ENCODE measurements at places on chromosomes 1 and 21.

DNA sequence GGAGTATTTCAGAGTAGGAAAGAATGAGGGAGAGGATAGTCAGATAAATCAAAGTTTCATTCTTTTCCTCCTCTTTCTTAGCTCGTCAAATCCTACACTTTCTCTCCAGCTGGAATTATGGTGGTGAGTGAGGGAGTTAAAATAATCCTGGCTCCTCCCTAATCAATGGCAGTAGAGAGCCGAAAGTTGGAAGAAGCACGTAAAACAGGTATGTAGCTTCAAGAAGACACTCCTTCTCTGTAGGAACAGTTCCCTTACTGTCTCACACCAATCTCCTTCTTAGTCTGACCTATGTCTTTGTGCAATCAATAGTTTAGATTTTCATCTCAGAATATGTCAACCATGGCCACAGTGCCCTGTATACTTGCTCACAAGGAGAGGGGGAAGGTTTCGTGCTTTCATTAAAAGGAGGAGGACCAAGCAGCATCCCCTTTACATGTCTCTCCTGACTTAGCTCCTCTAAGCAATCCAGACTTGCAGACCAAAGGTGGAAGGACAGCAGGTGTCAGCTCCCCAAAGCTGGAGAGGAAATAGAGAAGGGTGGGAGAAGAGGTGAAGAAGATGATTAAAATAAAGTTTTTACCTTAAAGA lies 878 bp downstream of the MINDY1 start:
- DNase-seq, result no peak

DNA sequence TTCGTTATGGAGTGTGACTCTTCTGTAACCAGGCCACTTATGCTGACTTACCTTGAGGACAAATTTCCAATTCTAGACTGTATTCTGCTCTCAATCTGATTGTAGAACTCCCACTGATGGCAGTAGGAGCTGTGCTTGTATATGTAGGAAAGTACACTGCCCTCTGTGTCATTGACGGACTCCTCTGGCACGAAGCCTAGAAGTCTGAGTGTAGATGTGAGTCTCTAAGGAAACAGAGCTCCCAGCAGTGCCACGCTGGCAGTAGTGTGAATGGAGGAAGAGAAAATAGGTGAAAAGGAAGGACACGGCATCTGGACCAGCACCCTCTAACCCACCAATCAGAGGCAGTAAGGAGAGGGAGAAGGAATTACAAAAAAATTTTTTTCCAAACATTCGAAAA lies 130.4 kb upstream of the ADGRL2 start:
- DNase-seq, result peak; percentile 68

DNA sequence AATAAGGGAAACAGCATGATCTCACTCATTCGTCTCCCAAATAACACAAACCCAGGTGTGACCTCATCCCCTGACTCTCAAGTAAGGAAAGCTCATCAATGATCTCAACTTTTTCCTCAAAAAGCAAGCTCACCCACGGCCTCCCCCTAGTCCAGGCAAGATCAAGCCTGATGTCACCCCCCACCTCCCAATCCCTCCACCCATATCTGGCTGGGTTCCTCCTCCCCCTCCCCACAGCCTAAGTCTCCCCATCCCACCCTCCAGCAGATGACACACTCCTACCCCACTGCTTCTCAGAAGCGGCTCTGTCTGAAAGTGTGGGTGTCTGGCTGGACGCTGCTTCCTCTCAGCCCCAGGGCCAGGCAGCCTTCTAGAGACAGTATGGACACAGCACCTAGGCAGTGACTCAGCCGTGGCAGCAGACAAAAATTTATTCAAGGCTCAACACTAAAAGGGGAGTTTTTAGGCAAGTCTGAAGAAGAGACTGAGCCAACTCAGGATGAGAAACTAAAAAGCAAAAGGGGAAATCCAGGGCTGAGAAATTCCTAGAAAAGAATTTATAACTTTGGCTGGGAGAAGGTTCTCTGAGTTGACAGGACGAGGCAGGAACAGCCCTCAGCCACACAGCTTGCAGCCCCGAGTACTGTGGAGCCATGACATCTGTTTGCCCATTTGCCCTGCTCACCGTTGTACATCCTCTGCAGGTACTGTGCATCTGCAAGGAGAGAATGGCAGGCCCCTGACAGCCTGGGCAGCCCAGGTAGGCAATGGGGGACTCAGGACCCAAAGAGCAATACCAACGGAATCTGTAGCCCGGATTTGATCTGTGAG lies 81.6 kb upstream of the LRRC8D start:
- no peak for DNase-seq

DNA sequence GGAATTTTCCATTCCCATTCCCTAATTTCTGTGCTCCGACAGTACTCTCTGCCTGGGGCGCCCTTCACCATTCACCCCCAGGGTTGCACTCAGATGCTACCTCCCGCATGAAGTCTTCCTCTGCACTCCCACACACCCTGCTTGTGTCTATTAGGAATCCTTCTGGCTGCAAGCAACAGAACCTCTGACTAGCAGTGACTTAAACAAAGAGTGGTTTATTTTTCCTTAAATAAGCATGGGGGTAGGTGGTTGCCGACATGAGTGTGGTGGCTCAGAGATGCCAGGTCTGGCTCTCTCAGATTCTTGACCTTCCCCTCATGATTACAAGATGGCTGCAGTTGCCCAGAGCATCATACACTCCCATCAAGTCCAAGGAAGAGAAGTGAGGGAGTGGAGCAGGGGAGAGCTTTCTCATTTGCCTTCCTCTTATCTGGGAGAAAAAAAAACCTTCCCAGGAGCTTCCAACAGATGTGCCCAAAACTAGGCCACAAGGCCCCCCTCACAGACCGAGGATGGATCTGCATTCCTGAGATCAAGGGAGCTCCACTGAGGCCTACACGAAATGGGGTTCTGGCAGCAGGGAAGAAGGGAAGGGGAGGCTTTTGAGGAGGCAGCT lies 49.6 kb upstream of the LBR start:
- no peak for DNase-seq

- no peak for DNase-seq
Observed at GRCh38 chr1:61455400-61455799, 269.5 kb downstream of the TM2D1 start.

DNA sequence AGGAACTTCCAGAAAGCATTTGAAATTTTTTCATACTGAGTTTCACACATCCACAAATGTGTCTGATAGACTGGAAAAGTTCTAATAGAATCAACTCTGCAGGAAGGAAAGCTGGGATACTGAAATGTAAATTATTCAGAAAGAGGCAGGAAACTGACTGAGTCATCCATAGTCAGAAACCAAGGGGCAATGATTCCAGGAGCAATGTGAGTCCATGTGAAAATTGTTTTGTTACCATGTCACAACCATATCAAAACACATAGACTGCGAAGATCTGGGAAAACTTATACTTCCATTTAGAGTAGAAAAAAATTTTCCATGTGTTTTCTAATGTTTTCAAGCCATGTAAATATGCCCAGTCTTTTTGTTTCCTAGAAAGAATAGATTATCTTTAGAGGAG lies 142.3 kb upstream of the TMPRSS15 start:
- DNase-seq, result no peak

- DNase-seq, result no peak
Observed at GRCh38 chr1:225539069-225539468, 111.2 kb upstream of the LBR start.

DNA sequence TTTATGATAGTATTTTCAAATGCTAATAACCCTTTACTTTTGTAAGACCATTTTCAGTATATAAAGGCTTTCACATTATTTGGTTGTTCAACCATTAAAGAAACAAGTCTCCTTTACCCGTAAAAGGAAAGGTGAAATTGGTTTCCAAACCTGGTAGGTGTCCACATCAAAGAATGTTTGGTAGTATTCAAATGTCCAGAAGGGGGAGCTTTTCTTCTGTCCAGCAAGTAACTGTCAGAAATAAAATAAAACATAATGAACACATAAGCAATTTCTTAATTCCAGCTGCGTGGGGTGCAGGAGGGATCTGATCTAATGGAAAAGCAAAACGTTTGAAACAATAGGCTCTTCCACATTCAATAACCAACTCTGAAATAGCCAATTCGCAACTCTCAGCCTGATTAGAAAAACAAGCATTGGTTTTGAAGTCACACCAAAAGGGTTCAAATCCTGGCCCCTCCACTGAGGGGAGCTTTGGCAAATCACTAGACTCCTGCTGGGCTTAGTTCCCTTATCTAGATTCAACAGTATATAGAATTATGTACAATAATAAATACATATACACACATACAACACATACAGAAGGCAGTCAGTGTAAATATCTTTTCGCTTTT lies 11.0 kb downstream of the YIPF1 start:
- DNase-seq, result no peak

DNA sequence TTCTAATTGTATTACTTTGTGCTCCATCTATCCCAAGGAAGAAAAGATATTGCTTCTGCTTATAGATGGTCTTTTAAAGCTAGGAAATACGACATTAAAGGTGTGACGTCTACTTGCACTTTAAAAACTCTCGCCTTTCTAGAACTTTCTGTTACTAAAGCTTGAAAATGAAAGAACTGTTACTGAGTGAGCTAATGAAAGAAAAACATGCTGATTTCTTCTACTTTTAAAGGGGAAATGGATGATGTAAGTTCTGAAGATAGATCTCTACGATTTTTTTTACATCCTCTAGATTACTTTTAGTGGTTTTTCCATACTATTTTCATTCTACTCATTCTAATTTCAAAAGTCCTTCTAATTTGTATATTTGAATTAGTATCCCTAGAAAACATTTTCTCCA lies 387.5 kb downstream of the USP25 start:
- no peak for DNase-seq

DNA sequence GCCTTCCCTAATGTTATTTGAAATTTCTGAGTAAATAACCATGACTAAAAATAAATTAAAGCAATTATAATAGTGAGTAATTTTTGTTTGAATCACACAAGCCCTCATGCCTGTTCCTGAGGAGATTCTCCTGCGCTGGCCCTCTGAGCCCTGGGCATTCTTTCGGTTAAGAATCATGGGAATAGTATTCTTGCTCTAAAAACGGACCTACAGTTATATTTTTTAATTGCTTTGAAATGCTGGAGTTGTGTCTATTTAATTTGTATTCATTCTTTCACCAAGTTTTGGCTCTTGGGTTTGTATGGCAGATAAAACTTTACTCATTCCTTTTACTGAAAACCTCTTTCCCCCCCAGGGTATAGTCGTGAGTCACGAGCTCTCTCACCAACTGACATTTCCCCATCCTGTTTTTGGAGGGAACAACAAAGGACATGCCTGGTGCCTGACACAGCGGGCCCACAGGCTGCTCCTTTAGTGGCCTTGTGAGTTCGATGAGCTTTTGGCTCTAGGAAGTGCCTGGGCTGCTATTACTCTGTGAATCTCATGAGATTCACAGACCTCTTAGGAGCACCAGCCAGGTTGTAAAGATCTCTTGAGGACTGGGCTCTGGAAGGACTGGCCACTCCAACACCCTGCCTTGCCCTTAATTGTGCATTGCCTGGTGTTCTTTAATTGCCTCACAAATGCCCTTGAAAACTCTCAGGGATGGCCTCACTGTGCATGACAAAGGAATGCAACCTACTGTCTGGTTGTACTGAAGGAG lies 58.6 kb downstream of the DDR2 start:
- peak; percentile 84 for DNase-seq

DNA sequence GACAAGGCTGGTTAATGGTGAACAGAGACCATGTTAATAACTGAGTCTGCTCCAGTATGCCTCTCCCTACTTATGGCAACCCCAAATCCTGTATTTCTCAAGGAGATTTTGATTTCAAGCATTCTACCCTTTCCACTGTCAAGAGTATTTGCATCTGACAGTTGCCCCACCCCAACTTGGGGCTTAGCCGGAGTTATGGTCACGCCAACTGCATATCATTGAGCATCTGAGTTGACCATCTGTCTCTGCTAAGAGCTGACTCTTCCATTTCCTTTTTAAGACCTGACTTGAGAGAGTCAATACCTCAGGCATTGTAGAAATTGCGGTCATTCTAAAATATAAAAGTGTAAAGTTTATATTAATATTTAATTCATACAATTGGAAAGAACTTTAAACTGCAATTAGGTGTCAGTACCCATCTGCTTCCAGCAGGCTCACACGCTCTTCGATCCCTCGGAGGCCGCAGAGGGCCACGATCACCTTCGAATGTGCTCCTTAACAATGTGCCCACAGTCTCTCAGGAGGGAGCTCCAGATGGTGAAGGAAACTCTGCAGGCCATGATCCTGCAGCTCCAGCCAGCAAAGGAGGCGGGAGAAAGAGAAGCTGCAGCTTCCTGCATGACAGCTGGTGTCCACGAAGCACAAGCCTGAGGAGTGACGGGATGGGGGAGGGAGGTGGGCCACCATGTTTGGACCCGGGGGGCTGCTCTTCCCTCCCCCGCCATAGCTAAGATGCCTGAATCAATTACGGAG lies 409.8 kb downstream of the DISC1 start:
- DNase-seq, result no peak

DNA sequence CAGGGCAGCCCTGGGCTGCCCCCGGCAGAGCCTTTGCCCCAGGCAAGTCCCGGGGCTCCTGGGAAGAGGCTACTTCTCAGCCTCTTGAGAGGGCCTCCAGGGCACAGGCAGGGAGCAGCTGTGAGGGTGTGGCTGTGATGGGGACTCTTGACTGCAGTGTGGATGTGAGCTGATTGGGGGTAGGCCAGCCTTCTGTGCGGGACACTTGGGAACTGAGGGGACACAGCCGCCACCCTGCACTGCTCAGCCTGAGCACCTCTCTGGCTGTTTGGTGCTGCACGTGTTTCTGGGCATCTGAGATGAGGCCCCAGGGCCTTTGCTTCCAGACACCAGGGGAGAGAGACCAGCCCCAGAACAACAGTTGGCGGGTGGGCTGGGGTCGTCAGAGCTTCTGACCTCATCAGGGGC lies 62.1 kb downstream of the SKI start:
- no peak for DNase-seq

- DNase-seq, result no peak
Observed at GRCh38 chr1:63099188-63099587, 223.2 kb upstream of the FOXD3 start.

DNA sequence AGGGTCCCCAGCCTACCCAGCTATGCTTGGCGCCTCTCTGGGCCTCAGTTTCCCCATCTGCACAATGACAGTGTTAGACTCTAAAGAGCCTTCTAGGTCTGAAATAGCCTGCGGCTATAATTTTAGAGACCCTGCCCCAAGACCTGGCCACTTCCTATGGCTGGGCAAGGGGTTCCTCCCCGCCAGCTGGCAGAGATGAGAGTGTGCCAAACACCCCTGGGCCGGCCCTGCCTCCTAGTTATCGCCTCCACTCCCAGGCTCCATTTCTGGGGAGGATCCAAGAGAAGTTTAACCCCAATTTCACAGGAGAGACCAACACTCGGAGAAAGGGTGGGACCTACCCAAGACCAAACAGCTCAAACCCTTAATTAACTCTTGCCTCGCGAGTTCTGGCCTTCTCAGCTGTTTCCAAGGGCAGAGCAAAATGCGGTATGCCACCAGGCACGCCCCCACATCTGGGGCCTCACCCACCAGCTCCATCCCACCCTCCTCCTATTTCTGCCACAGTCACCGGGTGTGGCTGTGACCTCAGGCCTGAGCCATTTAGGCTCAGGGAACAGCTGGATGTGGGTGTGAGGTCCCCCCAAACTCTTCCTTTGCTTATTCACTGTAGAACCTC lies 35.7 kb downstream of the TTC39A start:
- no peak for DNase-seq

GRCh38 chr1:211633524-211633846 lies 41.9 kb downstream of the NEK2 start:
- no peak for DNase-seq

- DNase-seq, result no peak
Observed at GRCh38 chr1:230905733-230906132, 37.4 kb upstream of the C1orf198 start.

GRCh38 chr1:204349602-204350001 lies 10.1 kb downstream of the PLEKHA6 start:
- DNase-seq, result no peak
